ENCODE measurements at places on chromosomes 3 and 15.

DNA sequence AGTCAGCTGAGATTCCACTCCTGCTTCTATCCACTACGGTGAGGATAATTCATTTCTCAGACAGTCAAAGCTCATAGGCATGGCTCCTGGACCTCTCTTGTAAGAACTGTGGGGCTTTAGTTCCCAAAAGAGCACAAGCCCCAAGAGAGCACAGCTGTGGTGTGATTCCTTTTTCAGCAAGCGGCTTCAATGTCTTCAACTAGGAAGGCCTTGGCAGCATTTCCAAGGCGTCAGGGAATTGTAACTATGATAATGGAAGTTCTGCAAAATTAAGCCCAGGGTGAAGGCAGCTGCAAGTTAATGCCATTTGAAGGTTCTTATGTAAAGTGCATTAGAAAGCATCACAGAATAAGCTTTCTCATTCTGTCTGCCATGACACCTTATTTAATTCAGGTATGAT is 657.1 kb downstream of the GRM7 start:
- no peak for DNase-seq

DNA sequence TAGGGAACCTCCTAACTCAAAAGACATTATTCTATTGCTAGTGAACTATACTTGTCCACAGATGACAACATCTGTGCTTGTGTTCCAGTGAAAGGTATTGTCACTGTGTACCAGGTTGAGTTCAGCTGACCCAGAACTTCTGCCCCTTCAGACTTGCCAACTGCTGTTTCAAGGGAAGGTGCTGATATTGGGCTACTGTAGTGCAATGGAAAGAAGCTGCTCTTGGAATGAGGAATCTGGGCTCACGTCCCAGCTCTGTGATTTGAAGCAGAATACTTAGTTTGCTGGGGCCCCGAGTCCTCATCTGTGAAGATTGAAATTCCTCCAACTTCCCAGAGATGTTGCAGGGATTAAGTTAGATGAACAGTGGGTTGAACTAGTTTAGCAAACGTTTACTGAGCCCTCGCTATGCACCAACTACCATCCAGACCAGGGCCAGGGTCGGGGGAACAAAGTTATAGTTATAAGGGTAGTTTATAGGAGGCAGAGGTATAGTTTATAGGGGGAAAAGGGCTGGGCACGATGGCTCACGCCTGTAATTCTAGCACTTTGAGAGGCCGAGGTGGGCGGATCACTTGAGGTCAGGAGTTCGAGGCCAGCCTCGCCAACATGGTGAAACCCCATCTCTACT is 15.9 kb upstream of the UMPS start:
- DNase-seq, result peak; percentile 45

GRCh38 chr15:75452865-75453702 is 1.6 kb upstream of the SIN3A start:
- DNase-seq, result peak; percentile 50

DNA sequence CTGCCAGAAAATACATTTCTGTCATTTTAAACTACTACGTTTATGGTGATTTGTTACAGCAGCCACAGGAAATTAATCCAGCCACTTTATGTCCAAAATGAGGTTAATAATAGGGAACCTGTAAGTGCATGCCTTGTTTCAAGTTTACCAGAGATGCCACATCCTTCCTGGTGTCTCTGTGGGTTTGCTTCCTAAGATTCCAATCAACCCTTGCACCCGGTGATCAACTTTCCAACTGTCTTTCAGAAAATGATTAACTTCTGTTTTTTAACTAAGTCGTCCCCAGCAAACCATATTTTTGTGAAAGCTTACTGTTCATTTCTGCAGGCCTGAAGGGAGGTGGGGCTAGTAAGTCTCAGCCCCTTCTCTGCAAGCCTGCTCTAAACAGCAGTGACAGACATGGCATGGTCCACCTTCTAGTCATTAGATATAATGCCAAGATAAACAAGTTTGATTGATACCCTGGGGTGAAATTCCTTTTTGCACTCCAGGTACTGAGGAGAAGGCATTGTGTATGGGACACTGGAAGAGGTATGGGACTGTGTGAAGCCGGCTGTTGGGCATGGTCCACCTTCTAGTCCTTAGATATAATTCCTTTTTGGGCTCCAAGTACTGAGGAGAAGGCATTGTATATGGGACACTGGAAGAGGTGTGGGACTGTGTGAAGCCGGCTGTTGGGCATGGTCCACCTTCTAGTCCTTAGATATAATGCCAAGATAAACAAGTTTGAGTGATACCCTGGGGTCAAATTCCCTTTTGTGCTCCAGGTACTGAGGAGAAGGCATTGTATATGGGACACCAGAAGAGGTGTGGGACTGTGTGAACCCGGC is 11.1 kb upstream of the TMC3 start:
- DNase-seq, result no peak

DNA sequence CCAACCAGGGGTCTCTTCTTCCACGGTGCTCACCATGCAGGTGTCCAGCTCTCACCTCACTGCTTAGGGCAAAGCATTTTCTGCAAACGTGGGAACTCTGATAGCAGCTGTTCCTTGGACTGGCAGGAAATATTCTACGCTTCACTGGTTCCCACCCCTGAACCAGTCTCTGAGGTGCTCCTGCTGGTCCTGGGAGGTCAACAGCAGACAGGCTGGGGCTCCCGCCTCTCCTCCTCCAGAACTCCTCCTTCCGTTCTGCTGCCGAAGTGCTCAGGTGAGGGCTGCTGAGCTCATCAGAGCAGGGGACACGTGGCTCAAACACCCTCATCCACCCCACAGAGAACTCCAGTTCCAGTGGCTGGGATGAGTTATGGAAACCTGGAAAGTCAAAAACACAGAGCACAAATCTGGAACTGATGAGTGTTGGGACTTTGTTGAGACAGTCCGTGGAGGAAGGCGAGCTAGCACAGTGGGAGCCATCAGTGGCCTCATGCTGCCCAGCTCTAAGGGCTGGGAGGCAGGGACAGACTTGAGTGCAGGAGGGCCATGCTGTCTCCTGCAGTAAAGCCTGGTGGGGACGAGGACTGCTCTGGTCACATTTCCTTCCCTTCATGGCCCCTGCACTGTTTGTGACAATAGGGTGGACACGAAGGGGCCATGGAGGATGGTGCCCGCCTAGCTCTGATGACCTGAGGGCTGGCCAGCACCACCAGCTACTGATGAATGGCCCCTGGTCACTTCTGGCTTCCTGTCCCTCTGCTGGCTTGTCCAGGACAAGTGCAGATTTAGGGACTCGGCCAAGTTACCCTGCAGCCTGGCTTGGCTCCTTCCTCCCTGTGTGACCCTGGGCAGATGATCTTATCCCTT is 137.8 kb downstream of the KLF13 start:
- no peak for DNase-seq

DNA sequence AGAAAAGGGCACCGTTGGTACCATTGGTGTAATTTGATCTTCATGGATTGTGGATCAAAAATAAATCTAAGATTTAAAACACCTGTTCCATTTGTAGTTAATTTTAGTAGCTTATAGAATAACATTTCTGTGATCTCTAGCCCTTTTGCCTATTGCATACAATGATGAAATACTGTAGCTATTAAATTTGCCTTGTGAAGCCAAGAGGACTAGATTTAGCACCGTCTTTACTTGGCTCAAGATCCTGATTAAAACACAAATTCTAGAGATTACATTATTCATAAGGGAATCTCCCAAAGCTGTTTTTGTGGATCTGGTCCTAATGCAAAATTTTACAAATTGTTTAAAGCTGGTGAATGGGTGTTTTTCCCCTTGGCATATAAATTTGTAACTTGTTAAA is 8.2 kb downstream of the TBC1D23 start:
- DNase-seq, result no peak

DNA sequence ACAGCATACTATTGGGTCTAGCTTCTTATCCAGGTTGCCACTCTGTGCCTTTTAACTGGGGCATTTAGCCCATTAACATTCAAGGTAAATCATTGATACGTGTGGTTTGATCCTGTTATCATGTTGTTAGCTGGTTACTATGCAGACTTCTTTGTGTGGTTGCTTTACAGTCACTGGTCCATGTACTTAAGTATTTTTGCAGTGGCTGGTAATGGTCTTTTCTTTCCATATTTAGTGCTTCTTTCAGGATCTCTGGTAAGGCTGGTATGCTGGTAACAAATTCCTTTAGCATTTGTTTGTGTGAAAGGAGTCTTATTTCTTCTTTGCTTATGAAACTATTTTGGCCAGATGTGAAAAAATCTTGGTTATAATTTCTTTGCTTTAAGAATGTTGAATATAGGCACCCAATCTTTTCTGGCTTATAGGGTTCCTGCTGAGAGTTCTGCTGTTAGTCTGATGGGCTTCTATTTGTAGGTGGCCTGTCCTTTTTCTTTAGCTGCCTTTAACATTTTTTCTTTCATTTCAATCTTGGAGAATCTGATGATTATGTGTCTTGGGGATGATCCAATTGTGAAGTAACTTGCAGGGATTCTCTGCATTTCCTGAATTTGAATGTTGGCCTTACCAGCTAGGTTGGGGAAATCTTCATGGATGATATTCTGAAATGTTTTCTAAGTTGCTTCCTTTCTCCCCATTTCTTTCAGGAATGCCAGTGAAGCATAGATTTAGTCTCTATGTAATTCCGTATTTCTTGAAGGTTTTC is 39.3 kb downstream of the CCR1 start:
- DNase-seq, result no peak

- DNase-seq, result peak; percentile 54
Observed at GRCh38 chr3:18234717-18235335, 190.3 kb downstream of the SATB1 start.

GRCh38 chr3:172249039-172249438 is 199.2 kb downstream of the GHSR start:
- DNase-seq, result no peak

- no peak for DNase-seq
Observed at GRCh38 chr3:190892395-190892902, 30.0 kb upstream of the GMNC start.

GRCh38 chr3:170225166-170225565 is 2.9 kb downstream of the PRKCI start:
- DNase-seq, result no peak

DNA sequence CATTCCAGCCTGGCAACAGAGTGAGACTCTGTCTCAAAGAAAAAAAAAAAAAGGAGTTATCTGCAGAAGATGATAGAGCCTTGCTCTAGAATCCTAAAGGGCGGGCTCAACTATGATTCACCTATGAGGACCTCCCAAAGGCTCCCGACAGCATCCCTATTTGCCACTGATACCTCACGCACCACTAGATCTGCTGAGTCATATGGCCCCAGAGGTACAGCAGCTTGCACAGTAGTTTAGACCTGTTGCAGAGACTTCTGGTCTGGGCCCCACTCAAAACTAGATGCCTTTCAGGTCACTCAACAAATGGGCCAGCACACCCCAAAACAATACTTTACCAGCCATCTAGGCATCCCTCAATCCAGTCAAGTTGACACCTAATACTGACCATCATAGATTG is 38.1 kb upstream of the PTX3 start:
- DNase-seq, result no peak

DNA sequence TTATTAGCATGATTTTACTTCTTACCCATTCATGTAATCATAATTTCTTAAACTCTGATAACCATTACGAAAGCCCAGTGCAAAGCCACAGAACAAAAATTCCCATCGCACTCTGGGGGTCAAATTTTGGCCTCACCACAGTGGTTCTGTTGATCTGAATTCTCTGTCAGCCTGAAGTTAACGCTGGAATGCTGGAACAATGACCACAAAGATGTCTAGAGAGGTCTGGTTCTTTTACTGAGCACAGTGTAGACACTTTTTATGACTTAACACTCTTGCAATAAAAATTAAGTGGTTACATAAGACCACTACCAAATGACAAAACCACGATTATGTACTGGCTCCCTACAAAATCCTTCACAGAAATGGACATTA is 94.7 kb downstream of the PDZRN3 start:
- no peak for DNase-seq

- peak; percentile 7 for DNase-seq
Observed at GRCh38 chr3:126539558-126540250, 15.7 kb downstream of the CHST13 start.

GRCh38 chr3:25663869-25664811 is 567 bp downstream of the TOP2B start:
- DNase-seq, result peak; percentile 86

- no peak for DNase-seq
Observed at GRCh38 chr3:64163755-64164148, 61.5 kb downstream of the PRICKLE2 start.

GRCh38 chr15:98889930-98890695 is 117.5 kb downstream of the PGPEP1L start:
- no peak for DNase-seq

DNA sequence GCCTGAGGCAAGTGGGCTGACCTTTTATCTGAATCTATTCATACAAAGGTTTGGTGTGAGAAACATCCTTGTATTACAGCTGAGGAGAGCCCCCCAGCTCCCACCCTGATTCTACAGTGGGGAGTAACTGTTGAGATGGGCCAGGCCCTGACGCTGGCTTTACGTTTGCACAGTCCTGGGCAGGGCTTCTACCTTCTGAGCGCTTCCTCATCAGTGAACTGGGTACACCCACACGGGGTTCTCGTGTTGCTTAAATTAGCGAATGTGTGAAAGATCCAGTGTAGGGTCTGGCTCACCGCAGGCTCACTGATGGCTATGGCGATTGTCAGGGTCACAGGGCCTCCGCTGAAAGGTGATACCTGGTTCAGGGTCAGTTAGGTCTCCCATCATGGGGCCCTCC is 7.3 kb upstream of the GHRL start:
- no peak for DNase-seq

DNA sequence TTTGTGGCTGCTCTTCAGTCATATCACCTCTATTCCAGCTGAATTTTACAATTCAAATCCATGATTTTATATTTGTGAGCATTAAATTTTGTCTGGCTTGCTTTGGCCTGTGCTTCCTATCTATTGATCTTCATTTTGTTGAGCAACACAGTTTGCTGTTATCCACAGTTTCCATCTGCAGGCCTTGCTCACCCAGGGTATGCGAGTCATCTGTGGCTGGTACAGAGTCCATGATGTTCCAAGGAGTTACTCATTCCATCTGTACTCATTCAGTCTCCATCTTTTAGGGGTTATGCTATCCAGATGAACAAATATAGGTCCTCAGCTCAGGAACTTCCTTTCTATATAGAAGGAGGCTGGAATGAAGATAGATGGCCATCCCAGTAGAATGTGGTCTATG is 70.1 kb upstream of the CCK start:
- no peak for DNase-seq

- no peak for DNase-seq
Observed at GRCh38 chr3:73874606-73875369, 250.0 kb upstream of the PDZRN3 start.

- no peak for DNase-seq
Observed at GRCh38 chr3:127097072-127097405, 95.9 kb upstream of the PRR23E start.

- DNase-seq, result no peak
Observed at GRCh38 chr3:113169891-113170452, 41.4 kb upstream of the BOC start.

- DNase-seq, result no peak
Observed at GRCh38 chr3:190446573-190447279, 3.0 kb downstream of the TMEM207 start.

DNA sequence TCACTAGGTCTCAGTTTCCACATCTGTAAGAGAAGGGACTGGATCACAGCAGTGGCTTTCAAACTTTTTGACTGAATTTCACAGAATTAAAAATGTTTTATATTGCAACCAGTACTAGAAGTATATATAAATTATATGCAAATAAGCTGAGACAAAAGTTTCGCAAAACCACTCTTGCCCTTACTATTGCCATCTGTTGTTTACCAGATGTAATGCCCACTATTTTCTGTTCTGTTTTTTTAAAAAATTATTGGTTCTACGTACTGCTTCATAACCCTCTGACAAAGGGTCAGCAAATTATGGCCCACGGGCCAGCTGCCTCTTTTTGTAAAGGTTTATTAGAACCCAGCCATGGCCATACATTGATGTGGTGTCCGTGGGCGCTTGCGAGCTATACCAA is 44.8 kb downstream of the PDIA5 start:
- DNase-seq, result no peak

- no peak for DNase-seq
Observed at GRCh38 chr15:53757906-53758305, 1.6 kb downstream of the WDR72 start.

Data from heart left ventricle (tissue), 16 donors.